ENCODE measurements at places on chromosomes 5 and 9. TPM values are rescaled to one million over a fixed set of nuclear protein-coding genes. Genes with fewer than 3 reads are reported as not detected.

Gene BHMT2
- not detected for total RNA-seq

DNA sequence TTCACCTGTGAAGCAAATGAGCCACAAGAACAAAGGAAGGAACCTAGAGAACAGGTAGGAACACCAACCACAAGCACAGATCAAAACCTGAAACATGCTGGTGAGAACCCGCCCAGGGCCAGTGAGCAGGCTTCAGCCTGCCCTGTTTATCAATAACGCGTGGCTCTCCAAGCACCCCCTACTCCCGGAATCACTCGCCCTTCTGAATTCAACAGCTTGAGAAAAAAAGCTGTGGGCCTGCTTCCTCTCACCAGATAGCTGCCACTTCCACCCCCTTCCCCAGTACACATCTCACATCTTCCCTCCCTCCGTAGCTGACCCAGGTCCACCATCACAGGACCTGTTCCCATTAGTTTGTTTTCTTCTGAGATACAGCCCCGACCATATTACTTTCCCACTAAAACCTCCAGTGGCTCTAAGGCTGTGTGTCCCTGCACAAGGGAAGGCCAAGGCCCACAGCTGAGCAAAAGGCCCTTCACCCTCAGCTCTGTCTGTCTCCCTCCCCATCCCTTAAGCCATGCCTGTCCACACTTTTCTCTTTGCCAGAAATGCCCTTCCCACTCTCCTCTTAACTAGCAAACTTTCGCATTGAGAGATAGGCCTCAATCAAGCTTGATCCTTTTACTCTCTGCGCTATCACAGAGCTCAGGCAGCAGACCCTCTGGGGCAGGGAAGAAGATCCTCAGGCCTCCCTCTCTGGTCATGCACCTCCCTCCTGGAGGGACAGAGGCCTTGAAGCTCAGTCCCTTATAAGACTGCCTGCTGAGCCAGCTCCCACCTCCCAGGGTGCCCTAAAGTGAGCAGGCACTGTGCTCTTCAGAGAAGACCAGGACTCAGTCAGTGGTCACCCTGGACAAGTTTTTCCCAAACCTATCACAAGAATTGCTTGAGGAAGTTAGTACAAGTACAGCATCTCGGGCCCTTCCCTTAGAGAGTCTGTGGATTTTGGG lies 30.1 kb downstream of the B4GALT1 start:
- ATAC-seq, result no peak

DNA sequence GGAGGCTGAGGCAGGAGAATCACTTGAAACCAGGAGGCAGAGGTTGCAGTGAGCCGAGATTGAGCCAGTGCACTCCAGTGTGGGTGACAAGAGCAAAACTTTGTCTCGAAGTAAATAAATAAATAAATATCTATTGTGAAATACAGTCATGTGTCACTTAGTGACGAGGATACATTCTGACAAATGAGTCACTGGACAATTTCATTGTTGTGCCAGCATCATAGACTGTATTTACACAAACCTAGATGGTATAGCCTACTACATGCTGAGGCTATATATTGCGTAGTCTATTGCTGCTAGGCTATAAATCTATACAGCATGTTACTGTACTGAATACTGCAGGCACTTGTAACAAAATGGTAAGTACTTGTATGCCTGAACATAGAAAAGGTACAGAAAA lies 61.1 kb upstream of the CCL21 start:
- no peak for ATAC-seq

DNA sequence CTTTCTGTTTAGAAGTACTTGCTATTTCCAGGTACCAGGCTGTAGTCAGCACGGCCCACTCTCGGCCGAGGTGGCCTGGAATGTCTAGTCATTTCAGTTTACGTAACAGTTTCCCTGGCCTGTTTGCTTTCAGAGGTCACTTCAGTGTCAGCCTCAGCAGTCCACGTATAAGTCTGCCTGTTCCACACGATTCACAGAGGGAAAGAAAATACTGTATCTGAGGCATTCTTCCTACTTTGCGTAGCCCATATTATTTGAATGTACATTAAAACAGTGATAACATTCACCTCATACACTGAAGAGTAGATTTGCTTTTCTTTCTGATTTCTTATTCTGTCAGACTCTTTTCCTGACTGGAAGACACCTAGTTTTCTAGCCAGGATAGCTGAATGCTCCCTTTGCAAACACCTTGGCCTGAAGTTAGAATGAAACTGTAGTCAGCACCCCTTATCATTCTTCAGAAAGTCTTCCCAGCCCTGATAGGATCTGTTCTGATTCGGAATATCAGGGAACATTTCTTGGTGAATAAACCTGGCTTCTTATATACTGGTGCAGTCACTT lies 140.9 kb downstream of the AOPEP start:
- ATAC-seq, result no peak

Gene NAIP
- 8.5 TPM for total RNA-seq

Gene ATP10B
- total RNA-seq, result not detected

- ATAC-seq, result no peak
Observed at GRCh38 chr5:138542180-138542955, 668 bp downstream of the ETF1 start.

Gene LRRC19
- not detected for total RNA-seq

DNA sequence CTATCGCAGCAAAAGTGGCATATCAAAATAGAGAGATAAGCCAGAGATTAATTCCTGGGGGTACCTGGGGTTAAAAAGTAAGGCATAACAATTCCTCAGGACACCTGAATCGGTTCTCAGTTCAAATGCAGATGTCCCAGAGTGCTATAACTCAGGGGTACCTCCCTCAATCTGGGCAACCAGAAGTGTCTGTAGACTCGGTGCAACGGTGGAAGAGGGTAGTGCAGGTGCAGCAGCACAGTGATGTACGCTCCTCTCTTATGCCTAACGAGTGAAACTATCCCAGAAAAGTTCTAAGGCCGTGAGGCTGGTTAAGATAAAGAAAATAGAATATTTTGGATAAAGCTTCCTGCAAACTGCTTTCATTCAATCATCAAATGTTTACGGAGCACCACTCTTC lies 7.9 kb upstream of the NR4A3 start:
- ATAC-seq, result no peak

Gene IRGM
- 1.4 TPM for total RNA-seq

DNA sequence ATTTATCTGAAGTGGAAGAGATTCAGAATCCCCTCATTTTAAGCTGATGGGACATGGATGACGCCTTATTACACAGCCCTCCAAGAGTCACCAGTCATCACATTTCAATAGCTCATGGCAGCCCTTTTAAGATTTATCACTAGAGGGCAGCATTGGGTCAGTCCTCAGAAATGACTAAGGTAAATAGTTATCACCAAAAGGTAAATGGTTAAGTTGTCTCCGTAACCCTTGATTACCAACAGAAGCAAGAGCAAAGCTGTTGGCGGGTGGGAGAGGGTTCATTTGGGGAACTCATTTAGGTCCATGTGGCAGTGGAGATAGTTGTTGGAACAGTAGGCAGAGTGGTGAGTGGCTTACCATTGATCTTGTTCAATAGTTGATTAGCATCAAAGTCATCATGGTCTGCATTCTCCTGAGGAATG lies 12.0 kb upstream of the C9 start:
- peak; percentile 68 for ATAC-seq

- ATAC-seq, result no peak
Observed at GRCh38 chr5:20528471-20528870, 540.5 kb upstream of the CDH18 start.

DNA sequence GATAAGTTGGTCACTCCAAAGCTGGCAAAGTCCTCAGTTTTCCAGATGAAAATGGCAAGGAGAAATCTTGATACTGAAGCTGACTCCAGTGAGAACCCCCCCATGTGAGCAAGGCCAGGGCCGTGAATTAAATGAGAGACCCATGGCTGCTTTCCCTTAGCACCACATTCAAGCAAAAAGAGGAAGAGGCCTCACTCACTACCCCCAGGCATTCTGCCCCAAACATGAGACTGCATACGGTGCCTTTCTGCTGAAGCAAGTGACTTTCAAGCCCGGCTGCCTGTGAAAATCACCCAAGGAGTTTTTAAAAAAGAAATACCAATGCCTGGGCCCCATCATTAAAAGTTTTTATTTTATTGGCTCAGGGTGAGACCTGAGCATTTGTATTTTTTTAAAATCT lies 66.9 kb downstream of the TMEM252 start:
- ATAC-seq, result no peak

Gene ZFP37
- 1.6 TPM for total RNA-seq

DNA sequence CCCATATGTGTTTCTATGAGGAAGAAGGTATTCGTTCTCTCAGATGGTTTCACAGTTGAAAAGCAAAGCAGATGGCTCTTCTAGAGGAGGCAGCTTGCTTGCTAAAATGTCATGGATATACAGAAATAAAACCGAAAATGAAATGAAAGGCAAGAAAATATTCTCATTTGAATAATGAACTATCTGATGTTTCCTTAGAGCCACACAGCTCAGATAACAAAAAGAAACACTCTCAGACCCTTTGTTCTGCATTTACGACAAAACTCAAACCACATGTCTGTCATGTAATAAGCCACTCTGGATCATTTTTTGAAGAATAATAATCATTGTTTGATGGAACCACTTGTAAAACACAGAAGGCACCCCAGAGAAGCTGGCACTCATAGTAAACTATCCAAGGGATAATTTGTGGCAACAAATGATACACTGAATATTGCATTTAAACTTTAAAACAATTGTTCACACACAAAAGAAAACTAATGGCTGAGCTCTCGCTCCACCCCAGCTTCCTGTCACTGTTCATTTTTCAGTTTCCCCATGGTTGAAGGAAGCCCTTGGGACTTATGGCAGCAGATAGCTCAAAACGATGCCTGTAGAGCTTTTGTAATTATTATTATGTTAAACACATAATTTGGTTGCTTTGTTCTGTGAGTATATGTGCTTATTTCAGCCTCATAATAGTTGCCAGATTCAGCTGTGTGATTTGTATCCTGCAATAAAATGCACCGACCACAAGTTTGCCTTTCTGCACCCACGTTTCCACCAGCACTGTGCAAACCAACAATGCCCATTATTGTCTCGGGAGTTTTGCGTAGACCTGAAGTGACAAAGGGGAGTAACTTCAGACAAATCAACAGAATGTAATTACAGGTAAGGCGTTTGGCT lies 256.0 kb downstream of the TMEM167A start:
- no peak for ATAC-seq

DNA sequence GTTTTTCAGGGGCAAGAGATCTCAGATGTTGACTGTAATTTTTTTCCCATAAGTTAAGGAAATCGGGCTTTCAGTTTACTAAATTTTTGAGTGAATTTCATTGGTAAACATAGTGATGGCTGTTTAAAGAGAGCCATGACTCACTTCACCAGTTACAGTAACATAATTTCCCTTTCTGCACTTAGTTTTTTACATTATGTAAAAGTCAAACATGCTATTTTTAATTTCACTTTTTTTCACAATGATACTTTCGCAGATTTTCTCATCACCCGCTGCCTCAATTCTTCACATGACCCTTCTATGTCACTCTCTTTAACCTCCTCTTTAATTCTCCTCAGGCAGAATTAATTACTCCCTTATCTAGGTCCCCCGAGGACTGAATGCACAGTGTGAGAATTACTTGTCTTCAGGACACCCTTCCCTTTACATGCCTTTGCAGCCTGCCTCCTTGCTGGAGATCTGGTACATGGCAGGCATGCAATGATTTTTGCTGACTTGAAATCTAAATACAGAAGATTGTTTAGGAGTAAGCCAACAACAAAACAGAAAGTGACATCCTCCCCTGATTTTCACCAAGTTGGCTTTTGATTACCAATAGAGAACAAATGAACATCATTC lies 217.5 kb upstream of the S1PR3 start:
- ATAC-seq, result no peak

Measured in activated T-helper 17 cell treated with anti-CD3 and anti-CD28 coated beads, Interleukin-2, amount 50 U/mL, for 72 hours (primary cell).